Lung (tissue), 17 donors: ENCODE measurements at places on chromosomes 12 and 14.

GRCh38 chr12:93292731-93293566 lies 84.8 kb upstream of the NUDT4 start:
- DNase-seq, result no peak

GRCh38 chr12:51493281-51493680 lies 68.7 kb downstream of the SLC4A8 start:
- DNase-seq, result peak; percentile 14

DNA sequence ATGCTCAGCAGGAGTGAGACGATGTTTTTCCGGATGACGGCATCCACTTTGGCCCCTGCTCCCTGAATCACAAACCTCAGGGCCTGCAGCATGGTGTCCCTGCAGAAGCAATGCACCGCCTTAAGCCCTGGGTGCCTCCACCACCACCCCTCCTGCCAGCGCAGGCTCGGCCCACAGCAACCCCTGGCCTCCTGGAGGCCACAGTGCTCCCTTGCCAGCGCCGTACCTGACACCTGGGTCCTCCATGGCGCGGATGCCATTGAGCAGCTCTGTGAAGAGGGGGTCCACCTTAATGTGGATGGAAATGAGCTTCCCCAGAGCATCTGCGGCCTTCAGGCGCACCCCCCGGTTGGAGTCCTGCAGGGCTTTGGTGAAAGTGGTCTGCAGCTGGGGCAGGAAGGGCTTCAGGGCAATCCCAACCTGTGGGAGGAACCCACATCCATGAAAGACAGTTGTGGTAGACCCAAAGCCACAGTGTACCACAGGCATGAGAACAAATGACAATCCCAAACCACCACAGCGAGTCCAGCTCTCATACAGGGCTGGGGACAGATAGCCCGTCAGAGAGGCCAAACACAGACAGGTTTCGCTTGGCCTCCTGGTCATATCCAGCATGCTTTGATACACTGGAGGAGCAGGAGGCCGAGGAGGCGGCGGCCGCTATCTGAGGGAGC lies 17.9 kb upstream of the RAB35 start:
- DNase-seq, result no peak

DNA sequence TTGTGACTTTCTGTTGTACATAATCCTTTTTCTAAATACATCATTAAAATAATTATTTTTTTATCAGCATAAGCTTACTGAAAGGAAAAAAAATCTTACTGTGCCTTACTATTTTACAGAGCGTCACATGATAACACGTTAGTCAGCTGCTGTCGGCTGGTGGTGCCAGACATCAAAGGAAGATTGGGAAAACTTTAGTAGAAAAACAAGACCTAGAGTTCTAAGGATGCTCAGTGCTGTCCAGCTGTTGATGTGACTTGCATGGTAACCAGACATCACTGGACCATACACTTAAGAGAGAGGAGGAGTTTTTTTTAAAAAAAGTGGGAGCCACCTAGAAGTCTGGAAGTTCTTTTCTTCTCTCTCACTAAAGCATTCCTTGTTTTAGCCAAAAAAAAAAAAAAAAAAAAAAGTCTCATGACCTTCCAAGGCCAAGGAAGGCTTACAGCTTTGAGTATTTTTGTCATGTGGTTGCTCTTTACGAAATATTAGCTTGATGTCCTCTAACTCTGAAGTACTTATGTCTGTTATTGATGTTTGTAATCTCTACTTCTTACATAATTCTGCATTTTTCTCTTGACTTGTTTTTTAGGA lies 4.5 kb downstream of the RASSF8 start:
- no peak for DNase-seq

GRCh38 chr12:80936353-80936641 lies 1.4 kb downstream of the LIN7A start:
- DNase-seq, result no peak

DNA sequence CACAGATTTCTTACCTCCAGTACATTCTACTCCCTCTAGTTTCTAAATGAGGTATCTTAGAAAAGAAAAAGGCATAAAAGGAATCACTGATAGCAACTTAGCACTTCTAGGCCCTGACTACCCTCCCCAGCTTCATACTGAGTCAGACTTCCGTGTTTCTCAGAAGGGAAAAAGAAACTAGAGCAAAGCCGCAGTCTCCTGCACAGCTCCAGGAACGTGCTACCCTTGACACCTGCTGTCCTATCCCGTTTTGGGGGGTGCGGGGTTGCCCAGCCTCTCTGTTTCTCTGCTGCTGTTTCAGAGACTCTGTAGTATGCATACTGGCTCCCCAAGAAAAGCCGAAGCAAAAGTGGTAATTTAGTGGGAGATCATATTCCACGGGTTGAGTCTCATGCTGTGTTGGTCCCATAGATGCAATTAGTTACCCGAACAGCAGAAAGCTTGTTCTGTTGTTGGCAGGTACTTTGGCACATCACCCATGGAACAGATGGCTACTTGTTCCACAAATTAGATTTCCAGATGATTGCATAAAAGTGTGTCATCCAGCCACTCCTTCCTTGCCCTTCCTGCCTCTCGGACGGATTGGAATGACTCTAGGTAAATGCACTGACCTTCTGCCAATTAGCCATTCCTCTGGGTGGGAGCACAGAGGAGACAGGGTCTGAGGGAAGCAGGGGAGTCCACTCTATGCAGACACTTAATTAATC lies 438.1 kb downstream of the FUT8 start:
- DNase-seq, result no peak

DNA sequence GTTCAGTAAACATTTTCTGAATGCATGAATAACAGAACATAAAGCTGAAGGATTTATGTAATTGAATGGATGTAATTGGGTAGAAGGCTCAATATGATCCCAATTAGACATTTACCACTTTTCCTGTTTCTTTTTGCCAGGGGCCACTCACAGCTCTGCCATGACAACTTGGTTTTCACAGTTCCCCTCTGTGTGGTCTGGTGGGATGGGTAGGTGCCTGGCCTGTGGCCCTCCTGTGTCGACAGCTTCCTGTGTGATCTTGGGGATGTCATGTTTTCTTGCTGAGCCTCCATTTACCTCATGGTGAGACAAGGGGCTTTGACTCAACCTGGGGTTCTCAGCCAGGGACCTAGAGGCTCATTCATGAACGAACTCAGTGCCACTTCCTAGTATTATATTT lies 12.6 kb upstream of the SERPINA10 start:
- DNase-seq, result no peak

DNA sequence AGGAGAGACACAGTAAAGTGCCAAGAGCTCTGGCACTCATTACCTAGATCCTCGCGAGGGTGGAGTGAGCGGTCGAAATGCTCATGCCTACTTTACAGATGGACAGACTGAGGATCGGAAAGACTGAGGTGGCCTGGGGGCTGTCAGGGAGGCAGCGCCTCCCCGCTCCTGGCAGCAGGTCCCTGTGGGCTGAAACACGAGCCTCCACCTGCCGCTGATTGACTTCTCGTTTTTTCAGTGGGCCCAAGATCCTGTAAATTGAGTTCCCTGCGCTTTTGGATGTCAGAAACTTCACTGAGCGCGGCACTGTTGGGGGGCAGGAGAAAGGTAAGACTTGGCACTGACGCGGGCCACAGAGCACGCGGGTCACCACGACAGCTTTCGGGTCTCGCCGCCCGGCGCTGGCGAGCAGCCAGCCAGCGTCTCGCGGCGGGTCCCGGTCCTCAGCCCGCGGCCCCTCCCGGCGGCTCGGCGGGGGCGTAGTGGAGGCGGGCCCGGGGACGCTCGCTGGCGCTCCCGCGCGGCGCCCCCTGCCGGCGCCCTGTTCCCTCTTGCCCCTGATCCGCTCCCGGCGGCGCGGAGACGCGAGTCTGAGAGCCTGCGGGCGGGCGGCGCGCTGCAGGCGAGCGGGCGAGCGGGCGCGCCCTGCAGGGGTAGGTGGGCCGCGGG lies 552 bp upstream of the SCN8A start:
- peak; percentile 70 for DNase-seq

- no peak for DNase-seq
These were observed 144.2 kb downstream of the C12orf75 start for GRCh38 chr12:105474672-105475071.

- no peak for DNase-seq
These were observed at the start of gene GPR33 for GRCh38 chr14:31487886-31488285. Gene GPR33, minus strand, starts transcription at chr14:31488039. Its CDS starts 4,074 bp downstream, at chr14:31483965.

GRCh38 chr12:4307593-4308333 lies 13.2 kb upstream of the TIGAR start:
- peak; percentile 86 for DNase-seq

DNA sequence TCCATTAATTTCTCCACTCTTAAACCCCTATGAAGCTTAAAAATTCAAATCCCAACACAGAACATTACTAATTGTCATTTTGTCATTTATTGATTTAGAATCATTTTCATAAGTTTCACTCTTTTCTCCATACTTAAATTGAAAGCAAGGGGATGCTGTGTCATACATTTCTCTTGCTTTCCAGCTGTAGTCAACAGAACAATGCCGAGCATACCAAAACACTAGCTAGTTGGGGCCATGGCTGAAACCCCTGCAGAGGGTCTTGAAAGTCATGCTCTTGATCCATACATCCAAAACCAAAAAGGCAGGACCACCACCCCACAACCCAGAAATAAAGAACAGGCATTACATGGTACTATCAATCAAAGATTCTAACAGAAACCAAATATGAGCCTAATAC lies 9.0 kb downstream of the EXOC5 start:
- DNase-seq, result no peak

DNA sequence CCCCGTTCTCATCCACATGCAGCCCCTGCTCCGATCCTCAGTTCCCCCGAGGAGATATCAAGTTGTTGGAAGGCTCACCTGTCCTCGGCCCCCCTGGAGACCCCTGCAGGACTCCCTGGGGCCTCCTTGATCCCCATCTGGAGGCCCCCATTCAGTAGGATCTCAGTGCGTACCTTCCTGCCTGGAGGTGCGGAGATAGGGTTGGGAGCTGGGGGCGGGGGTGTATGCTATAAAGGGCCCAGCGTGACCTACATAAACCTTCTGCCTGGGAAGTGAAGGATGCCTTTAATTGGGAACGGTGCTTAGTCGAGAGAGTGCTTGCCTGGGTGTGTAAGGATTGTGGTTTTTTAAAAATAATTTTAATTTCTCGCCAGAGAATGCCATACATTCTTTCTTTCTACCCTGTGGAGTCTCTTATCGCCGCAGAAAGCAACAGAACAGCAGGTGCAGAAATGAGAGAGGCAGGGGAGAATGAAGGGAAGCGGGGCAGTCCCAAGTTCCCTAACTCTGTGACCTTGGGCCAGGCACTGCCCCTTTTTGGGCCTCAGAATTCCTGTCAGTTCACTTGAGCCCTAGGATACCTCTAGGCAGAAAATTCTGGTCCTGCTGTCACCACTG lies 153.7 kb downstream of the TSPAN9 start:
- DNase-seq, result no peak

DNA sequence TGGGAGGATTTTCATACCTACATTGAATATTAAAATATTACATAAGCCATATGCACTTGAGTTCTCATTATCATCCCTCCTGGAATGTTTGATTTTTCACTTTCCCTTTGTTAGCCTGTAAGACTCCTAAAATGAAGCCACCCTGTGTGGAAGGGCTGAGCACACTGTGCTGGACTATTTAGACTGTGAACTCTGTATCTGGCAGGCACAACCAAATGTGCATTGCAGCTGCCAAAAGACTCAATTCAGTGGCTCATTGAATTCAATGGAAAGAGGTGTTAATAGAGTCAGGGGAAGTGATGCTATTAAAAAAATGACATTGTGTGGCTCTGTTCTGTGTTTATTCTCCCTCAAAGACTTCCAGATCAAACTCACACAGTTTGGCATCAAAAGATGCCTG lies 111.1 kb downstream of the SMOC1 start:
- peak; percentile 6 for DNase-seq
